ENCODE measurements at places on chromosomes 5 and 9.
A peak's percentile ranks its signal among the peaks of the same experiment; 100 is the strongest.

DNA sequence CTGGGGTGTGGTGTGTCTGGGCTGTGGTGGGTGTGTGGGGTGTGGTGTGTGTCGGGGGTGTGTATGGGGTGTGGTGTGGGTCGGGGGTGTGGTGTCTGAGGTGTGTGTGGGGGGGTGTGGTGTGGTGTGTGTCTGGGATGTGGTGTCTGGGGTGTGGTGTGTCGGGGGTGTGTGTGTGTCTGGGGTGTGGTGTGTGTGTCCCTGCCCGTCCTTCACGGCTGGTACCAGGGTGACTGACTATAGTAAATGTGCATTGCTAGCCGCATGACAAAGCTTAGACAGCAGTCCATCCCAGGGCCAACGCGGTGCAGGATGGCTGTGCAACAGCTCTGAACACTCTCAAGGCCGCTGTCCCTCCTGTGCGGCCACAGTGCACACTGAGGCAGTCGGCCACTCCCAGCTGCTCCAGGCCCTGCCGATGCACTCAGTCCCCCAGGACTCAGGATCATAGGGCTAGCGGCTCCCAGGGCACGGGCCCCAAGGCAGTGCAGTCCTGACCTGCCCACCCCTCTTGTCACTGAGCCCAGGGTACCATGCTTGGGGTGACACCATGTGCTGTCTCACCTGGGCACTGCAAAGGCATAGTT lies 54.0 kb downstream of the SECISBP2 start:
- no peak for DNase-seq

DNA sequence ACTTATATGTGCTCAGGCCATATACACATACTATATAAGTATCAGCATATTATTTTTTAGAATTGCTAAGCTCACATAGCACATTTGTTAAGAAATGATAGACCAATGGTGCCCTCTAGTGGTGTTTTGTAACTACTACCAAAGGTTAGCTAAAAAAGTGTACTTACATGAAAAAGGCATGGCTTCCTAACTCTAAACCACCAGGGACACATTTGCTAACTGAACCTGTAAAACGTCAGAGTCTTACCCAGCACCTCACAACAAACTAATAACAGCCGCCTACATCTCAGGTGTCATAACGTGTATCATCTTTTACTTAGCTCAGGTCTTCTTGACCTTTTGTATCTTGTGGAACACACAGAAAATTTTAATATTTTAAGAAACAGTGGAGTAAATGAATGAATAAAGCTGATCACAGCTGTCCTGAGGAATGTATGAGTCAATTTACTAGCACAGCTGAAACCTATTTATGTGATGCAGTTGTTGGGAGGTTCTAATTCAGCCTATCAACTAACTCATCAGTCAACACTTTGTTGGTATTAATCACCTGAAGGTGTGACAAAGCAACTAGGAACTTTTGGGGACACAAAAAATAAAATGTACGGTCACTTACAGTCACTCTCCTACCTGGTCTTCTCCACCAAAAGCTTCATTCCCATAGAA lies 72.9 kb downstream of the BAAT start:
- no peak for DNase-seq

GRCh38 chr5:127431977-127432585 lies 85.4 kb upstream of the PRRC1 start:
- DNase-seq = no peak

DNA sequence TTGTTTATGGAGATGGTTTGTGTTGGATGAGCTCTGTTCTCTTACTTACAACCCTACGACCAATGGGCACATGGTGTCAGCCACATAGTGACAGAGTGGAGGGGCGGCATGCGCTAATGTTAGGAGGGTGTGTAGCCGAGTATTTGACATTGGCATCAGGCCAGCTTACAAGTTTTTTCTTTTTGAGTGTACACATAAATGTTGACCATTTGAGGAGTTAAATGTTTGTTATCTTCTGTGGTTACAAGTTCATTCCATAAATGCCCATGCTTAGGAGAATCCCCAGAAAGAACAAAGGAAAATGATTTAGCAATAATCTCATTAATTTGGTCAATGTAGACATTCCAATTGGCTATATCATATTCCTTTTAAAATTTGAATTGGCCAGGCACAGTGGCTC lies 180.1 kb upstream of the ELL2 start:
- DNase-seq = no peak

DNA sequence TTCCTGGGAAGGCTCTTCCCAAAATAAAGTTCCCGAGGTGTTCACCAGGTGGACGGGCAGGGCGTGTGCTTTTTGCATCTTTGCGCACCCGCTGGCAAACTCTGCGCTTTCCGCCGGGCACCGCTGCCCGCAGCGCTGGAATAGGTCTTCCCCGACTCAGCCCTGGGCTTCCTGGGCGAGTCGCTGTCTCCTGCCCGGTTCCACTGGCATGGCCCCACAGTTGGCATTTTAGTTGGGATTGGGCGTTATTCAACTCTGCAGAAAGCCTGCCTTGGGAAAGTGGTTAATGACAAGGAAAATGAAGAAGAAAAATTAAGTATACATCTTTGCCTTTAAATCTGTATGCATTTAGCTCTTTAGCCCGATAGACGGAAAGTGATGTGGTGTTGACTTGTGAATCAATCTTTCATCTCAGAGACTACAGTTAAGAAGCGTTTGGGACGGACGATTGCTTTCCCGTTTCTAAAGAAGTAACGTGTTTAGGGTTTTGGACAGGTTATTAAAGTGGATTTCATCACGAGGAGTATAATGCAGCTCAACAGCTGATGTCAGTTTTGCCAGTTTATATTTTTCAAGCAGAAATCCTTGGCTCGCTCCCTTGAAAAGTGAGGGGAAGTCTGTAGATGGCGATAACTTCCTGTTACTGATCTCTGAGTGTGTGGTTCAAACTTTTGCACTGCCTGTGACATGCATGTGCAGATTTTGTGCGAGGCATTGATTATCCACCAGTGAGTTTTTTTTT lies 946 bp downstream of the ADCY2 start:
- no peak for DNase-seq

DNA sequence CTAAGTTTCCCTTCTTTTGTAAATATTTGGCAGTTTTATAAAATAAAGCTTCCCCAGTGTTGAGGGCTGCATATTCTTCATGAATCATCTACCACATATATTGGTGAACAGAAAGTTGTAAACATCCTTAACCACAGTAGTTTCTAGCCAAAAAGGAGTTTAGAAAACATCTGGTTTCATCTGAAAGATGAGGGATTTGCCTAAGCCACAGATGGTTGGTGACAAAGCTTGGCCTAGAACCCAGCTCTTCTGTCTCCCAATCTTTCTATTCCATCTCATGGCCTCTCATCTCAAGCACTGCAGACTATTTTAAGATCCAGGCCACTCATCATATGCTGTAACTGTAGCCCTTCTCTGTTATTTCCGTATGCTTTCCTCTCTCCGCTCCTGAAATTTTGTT lies 232.3 kb upstream of the TRPM3 start:
- DNase-seq = no peak

DNA sequence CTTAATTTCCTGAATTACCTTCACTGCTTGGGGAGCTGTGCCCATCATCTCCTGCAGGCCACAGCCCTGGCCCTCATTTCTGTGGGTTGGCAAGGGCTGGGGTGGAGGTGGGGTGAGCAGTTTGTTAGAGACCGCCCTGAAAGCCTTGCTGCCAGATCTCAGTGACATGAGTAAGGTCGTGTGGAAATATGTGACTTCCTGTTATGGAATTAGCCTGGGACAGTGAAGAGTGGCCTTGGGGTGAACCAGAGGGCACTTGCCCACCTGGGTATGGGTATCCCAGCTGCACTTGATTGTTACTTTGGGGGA lies 2.5 kb upstream of the HNRNPAB start:
- DNase-seq = no peak

GRCh38 chr9:1875921-1876448 lies 139.2 kb upstream of the SMARCA2 start:
- DNase-seq = peak; percentile 80

- DNase-seq = no peak
Observed at GRCh38 chr5:34439601-34440000, 216.5 kb upstream of the RAI14 start.

DNA sequence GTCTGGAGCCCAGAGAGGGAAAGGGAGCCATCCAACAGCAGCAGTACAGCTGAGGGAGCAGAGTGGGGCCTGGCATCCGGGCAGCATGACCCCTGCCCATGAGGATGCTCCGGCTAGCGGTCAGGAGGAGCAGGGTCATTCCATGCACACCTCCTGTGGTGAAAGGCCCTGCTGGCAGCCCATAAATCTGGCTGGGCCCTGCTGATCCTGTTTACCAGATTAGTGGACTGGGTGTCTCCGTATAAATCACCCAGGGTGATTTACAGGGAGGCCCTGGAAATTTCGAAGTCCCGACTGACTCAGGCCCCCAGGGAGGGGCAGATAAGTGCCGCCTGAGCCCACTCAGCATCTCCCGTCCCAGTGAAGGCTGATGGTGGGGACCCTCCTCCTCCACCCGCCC lies 117.6 kb upstream of the HAND1 start:
- no peak for DNase-seq

GRCh38 chr5:20050262-20050661 lies 62.3 kb upstream of the CDH18 start:
- no peak for DNase-seq

DNA sequence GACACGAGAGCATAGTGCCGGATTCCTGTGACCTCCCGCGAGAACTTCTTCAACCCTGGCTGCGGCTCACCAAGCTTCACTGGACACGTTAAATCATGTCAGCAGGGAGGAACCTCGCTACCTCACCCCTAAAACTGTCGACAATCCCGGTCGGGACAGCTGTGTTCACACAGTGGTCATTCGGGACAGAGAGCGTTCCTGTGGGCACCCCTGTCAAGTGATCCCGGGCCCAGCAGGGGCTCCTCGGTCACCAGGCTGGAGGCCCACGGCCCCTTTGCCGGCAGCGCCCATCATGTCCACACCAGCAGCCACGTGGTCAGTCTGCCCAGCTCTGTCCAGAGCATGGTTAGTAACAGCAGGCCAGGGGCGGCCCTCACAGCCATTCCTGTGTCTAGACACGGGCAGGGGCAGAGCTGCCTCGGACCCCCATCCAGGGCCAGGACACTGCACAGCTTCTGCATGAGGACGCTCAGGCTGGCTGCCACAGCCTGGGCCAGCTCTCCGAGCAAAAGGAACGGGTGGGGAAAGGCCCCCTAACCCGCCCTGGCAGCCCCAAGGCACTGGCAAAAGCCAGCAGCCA lies 3.5 kb downstream of the INPP5E start:
- no peak for DNase-seq

- no peak for DNase-seq
Observed at GRCh38 chr5:103510851-103511553, 51.6 kb downstream of the NUDT12 start.

DNA sequence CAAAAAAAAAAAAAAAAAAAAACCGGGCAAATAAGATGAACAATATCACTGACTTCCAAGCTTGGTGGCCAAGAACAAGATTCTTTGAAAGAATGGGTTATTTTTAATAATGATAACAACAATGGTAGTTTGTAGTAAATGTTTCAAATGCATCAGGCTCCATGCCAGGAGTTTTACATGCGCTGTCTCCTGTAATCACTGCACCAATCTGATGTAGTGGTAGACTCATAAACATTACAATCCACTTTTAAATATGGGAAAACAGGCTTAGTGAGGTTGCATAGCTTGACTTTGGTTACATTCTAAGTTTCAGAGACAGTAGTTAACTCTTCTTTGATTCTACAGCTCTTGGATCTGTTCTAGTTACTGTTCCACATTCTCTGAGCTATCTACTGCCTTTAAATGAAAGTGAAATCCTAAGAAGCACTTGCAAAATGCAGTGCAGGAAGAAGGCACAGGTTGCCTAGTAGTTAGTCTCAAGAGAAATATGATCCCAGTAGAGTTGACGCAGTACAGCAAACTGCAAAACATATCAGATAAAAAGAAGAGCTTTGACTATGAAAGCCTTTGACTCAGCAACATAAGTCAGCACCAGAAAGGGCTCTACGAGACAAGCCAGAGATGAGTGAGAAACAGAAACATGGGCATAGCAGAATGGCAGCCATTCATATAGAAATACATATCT lies 62.1 kb downstream of the PDE4D start:
- DNase-seq = no peak

All from activated naive CD4-positive, alpha-beta T cell treated with anti-CD3 and anti-CD28 coated beads, Interleukin-2, amount 50 U/mL, for 16 hours (primary cell).